ENCODE measurements at places on chromosomes 6 and 20.

DNA sequence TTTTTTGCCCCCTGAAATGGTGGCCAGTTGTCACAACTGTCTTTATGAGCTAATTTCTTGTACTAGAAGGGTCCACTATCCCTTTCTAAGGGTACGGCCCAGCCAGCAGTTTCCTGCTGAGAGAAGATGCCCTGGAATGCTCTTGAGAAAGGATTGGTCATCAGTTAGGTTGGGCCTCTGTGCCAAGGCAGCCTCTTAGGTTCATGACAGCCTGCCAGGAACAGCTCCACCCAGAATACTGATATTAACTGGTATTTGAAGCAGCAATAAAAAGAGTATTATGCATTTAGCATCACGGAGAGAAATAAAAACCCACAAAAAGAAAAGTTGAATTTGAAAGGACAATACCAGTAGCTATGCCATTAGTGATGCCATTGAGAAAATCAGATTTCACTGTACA lies 9.0 kb upstream of the HINT3 start:
- no peak for DNase-seq

DNA sequence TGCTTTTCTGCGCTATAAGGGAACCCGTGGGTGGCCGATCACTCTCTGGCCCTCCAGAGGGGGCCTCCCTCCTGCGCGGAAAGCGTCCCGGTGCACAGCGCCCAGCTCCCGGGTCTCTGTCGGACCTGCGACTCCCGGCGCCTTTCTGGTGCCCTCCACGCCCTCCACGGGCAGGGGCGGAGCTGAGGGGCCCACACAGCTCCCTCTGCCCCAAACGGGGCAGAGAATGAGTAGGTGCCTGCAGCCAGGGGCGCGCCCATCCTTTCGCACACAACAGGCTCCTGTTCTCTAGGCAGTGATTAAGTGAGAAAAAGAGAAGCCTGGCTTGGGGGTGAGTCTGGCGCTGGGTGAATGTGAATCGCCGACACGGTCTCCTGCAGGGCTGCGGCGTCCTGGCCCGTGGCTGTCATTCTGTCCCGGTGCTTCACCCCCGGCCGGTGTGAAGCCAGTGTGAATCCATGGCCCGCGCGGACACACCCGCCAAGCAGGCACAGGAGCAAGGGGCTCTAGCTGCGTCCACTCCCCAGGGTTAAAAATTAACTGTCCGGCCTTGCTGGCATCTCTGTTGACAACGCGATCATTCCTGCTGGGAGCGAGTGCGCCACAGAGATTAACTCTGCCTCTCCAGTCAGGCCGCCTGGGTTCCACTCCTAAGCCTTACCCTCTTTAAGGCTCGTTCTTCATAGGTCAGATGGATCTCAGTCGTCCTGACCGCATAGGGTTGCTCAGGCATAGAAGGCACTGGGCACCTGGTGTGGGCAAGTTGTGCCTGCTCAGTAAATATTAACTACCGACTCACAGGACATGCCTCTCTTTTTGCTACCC lies 88.8 kb downstream of the PCSK2 start:
- no peak for DNase-seq

GRCh38 chr6:50832912-50833311 lies 14.2 kb downstream of the TFAP2B start:
- no peak for DNase-seq

DNA sequence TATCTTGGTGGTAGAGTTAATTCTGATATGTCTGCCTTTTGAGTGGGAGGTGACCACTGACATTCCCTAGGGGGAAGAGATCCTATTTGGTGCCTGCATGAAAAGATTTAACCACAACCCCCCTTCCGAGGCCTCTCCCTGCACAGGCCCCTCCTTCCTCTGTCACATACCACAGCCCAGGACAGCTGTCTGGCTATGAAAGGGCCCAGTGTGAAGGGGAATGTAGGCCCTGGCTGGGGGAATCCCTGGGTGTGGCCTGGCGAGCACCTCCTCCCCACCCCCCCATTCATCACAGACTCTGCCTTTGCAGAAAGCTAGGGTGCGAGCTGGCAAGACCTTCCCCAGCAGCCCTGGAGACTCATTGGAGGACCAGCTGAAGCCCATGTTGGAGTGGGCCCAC lies 27.4 kb upstream of the MAPRE1 start:
- no peak for DNase-seq

GRCh38 chr6:842141-842540 lies 149.2 kb upstream of the EXOC2 start:
- DNase-seq = no peak

DNA sequence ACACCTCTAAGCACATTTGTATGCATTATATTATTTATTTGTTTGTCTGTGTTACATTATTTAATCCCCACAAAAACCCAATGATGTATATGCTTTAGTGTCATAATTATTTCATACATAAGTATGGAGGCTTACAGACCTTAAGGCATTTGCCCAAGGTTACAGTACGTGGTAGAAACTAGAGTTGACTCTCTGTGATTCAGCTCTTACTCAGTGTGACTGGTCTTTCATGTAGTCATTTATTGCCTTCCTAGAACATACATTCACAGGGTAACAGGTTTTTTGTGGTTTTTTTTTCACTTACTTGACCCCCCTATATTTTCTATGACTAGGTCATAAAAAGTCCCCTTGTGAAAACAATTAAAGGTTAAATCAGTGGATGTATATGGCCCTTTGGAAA lies 566.8 kb downstream of the TFAP2A start:
- no peak for DNase-seq

- DNase-seq = no peak
Observed at GRCh38 chr6:77853401-77853800, 200.6 kb downstream of the MEI4 start.

DNA sequence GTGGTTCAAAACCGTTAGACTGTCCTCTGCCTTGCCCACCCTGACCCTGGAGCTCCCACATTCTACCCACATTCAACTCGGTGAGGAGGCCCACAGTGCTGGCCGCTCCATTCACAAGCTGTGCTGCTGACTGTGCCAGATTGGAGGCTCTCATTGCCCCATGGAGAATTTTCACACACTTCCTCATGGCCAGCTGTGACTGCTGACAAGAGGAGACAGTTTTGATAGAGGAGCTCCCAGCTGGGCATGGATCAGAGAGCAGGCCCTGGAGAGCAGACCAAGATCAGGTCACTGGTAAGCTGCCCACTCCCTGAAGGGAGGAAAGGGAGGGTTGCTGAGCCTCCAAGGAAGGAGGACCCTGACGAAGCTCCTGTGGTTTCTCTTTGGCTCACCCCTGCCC lies 246.1 kb upstream of the RIN2 start:
- no peak for DNase-seq

GRCh38 chr6:84645000-84645399 lies 119.4 kb downstream of the TBX18 start:
- DNase-seq = no peak

- DNase-seq = no peak
Observed at GRCh38 chr6:74720923-74721322, 484.9 kb downstream of the COL12A1 start.

GRCh38 chr6:24576447-24576846 lies 69.5 kb downstream of the KIAA0319 start:
- DNase-seq = peak; percentile 21

- peak; percentile 90 for DNase-seq
Observed at GRCh38 chr6:11824986-11825385, 46.4 kb upstream of the ADTRP start.

GRCh38 chr20:60727425-60727824 lies 524.6 kb upstream of the CDH4 start:
- no peak for DNase-seq

- DNase-seq = peak; percentile 33
Observed at GRCh38 chr20:58086763-58087561, 141.5 kb downstream of the ANKRD60 start.

DNA sequence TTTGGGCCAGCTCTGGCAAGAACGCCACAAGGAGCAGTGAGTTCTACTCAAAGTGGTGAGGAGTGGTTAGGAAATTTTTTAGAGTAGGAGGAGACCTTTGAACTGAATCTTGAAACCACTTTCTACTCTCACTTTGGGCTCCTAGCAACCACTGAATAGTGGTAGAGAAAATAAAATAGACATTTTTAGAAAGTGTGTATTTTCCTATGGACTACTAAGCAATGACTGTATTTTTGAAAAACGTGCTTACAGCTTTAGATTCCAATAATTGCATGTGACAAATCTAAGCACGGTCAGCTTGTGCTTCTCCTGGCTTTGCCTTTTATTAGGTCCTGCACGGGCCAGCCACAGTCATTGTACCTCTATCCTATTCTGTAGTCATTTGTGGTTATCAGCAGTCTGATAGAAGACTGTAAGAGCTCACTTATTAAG lies 8.7 kb upstream of the IFNGR1 start:
- peak; percentile 70 for DNase-seq

GRCh38 chr6:52201046-52201445 lies 14.9 kb downstream of the IL17A start:
- DNase-seq = no peak

GRCh38 chr6:74091136-74091793 lies 395.3 kb downstream of the CD109 start:
- DNase-seq = peak; percentile 57

GRCh38 chr6:43635387-43636307 lies at the start of gene MAD2L1BP:
Gene MAD2L1BP (plus strand): TSS chr6:43635840. CDS start chr6:43635876, 36 bp downstream.
- peak; percentile 88 for DNase-seq

DNA sequence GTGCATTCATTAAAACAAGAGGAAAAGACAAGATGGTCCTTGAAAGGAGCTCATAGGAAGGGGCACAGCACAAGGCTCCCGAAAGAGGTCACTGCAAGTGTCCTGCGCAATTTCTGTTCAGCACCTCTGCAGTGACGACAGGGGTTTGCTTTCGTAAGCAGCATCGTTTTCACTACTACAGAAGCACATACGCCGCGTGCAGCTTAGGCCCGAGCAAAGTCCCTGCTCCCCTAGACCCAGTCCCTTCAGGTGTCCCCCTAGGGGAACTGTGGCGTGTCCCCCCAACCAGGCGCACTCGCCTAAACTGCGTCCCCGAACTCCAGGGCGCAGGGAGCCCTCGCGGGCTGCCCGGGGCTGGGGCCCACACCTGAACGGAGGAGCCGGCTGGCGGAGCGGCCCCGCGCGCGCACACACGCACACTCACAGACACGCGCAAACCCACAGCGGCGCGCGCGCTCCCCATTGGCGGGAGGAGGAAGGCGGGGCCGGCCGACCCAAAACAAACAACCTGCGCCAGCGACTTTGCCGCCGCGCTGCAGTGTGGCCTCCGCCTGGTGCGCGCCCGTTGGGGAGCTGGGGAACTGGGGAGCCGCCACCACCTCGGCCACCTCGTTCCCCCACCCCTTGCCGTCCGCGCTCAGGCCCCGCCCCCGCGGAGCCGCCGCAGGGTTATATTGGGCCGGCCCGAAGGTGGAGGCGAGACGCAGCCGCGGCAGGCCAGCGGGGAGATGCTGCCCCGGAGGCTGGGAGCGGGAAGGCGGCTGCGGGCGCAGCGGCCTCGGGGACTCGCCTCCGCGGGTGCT lies at the start of gene FOXQ1:
TSS of gene FOXQ1 (plus strand) at position 699 of the 803 bp plus-strand sequence. CDS start 607 bp downstream, outside the sequence.
- DNase-seq = no peak

DNA sequence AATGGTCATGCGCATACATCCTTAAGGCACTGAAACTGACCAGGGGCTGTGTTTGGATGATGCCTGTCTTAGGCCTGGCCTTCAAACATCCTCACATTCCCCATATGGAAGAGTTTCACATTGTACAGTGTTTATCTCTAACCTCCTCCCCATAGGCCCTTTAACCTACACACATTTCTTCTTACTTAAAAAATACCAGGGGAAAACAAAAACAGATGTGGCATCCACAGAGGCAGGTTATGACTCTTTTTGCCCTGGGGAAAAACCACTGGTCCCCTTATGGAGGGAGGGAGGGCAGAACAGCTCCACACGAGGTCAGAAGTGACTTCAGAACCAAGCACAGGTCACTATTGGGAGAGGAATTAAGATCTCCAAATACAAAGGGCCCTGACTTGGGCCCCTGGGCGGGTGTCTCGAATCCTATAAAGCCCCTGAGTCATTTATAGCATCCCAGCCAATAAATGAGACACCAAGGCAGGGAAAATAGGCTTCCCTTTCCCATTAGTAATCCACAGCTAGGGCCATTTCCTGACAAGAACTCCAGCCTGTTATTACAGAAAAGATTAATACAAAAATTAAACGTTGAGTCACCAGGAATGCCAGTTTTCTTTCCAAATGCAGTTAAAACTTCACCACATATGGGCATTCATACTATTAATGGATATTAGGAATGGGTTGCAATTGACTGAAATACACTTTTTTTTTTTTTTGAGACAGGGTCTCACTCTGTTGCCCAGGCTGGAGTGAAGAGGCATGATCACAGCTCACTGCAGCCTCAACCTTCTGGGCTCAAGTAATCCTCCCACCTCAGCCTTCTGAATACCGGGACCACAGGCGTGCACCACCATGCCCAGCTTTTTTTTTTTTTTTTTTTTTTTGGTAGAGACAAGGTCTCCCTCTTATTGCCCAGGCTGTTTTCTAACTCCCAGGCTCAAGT lies 107.2 kb downstream of the ATP9A start:
- DNase-seq = no peak

- no peak for DNase-seq
Observed at GRCh38 chr6:128826606-128827005, 56.3 kb upstream of the LAMA2 start.

- no peak for DNase-seq
Observed at GRCh38 chr20:49256261-49256660, 21.6 kb downstream of the ZNFX1 start.

- no peak for DNase-seq
Observed at GRCh38 chr6:14381829-14382677, 264.5 kb downstream of the CD83 start.

- DNase-seq = no peak
Observed at GRCh38 chr6:150065083-150065482, 3.8 kb downstream of the ULBP3 start.

DNA sequence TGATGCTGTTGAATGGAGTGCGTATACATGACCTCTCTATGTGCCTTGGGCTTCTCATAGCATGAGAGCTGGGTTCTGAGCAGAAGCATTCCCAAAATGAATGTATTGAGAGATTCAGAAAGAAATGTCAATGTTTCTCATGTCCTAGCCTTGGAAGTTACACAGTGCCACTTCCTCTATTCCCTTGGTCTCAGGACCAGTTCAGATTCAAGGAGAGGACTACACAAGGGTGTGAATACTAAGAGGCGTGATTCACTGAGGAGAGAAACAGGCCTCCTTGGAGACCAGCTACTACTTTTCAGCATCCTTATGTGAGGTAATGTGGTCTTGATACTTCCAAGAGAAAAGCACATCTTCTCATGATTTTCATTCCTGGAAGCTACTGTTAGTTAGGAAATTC lies 10.4 kb downstream of the PPARD start:
- no peak for DNase-seq

DNA sequence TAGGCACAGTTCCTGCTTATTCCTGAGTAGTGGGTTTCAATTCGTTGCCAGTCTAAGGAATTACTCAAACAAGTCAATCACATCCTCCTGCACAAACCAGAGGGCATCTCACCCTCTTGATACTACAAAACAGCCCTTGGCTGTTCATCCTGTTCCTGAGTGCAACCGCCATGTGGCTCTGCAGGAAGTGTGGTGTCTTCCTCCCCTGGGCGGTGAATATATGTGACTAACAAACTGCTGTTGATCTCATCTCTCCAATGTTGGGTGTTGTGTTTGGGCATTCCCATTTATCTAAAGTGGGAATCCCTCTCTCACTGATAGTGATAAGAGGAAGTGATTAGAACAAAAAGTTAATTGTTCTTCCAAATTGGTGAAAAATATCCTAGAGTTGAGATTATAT lies 163.0 kb downstream of the TBX18 start:
- no peak for DNase-seq

GRCh38 chr20:50569864-50570836 lies 60.0 kb downstream of the PTPN1 start:
- DNase-seq = peak; percentile 60
